ENCODE measurements at places on chromosomes 5 and 9.

DNA sequence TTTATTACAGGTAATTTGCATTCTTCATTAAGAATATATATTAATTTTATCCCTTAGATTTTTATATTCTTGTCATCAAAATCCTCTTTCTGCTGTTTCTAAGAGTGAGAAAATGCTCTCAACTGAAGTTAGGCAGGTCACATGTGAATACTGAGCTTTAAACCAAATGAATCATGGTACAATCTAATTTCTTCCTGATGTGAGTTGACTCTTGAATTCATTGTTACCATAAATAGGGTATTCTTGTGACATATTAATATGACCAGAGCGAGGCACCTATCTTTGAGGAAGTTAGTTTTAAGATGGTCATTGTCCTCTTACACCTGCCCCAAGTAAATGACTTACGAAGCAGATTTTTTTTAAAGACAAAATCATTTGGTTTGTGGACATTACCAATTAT is 17.4 kb downstream of the C9orf85 start:
- DNase-seq = no peak

DNA sequence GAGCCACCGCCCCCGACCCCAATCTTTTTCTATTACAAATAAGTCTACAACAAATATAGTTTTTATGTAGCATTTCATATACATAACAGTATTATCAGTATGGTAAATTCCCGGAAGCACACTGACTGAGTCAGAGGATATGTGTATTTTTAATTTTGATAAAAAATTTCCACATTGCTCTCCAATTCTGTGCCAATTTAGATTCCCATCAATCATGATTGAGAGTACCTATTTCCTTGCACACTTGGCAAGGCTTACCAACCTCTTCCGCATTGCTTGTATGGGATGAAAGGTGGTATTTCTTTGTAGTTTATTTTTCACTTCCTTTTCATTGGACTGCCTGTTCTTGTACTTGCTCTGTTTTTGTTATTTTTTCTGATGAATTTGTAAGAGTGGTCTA is 204.6 kb downstream of the RFX3 start:
- DNase-seq = no peak

GRCh38 chr9:11758016-11758415 is 935.2 kb upstream of the TYRP1 start:
- DNase-seq = no peak

- no peak for DNase-seq
Measured at GRCh38 chr9:115668521-115668920, 485.1 kb upstream of the PAPPA start.

GRCh38 chr9:88706193-88707113 is 171.5 kb downstream of the NXNL2 start:
- DNase-seq = no peak

- DNase-seq = no peak
Measured at GRCh38 chr5:82480331-82480730, 202.2 kb upstream of the RPS23 start.

- no peak for DNase-seq
Measured at GRCh38 chr5:132310141-132310834, 16.1 kb downstream of the SLC22A4 start.

DNA sequence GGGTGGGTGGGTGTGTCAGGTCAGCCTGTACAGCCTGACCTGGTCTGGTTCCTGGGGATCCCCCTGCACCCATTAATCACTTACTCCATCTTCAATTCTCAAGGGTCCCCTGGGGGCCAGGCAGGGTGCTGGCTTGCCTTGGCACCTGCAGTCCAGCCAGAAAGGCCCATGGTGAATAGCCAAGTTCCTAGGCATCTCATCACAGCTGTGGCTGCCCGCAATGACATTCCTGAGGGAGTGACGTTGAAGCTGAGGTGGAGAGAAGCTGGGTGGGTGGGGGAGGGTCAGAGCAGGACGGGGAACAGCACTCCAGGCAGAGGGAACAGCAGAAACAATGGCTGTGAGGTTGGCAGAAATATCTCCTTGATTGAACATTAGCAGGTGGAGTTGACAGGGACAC is 10.6 kb downstream of the HMCN2 start:
- DNase-seq = no peak

GRCh38 chr5:72187388-72188075 is 80.3 kb downstream of the MAP1B start:
- no peak for DNase-seq

GRCh38 chr9:80951675-80952074 is 737.7 kb downstream of the TLE1 start:
- no peak for DNase-seq

DNA sequence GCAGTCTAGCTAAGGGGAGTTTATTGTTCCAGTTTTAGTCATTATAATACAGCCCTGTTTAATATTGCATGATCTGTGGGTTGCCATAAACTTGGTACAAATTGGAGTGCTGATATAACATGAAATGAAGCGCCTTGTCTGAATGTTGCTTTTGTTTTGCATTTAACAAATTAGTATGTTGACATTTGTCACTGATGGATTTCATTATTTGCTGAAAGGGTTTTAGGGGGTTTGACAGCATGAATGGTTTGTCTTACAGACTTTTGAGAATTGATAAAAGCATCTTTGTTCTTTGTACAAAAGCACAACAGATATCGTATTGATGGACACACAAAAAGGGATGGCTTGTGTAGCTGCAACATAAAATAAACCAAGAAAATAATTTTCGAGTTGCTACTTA is 178.3 kb downstream of the AOPEP start:
- no peak for DNase-seq

- DNase-seq = no peak
Measured at GRCh38 chr5:165244407-165244806, 1739.0 kb downstream of the MAT2B start.

- no peak for DNase-seq
Measured at GRCh38 chr5:97549496-97549895, 366.4 kb upstream of the RIOK2 start.

DNA sequence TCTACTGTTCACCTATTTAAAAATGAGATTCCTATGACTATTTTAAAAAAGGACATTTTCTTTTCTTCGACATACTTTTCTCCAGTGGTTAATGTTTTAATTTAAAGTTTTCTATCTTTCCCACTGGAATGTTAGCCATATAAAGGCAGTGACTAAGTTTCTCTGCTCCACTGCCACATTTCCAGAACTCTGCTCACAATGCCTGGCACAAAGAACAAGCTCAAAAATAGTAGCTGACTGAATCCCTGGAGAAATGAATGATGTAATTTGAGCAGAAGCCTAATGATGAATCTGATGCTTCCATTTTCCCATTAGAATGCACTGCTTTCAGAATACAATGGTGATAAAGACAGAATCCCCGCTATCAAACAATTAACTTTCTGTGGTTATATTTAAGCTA is 817.8 kb downstream of the MTRR start:
- no peak for DNase-seq

DNA sequence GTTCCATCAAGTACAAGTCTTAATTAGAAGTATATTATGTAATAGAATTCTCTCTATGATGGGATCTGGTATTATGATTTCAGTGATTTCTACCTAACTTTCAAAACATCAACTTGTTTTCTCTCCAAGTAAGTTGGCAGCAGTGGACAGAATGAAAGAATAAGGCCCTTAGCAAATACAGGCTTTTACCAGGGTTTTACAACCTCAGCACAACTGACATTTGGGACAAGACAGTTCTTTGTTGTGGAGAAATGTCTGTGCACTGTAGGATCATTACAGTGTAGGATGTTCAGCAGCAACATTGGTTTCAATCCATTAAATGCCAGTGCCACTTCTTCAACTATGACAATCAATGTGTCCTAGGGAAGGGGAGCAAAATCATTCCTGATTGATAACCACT is 48.8 kb downstream of the MLANA start:
- DNase-seq = no peak

GRCh38 chr5:154517181-154517580 is 39.2 kb upstream of the HAND1 start:
- DNase-seq = no peak
